Stimulated activated CD4-positive, alpha-beta T cell treated with anti-CD3 and anti-CD28 coated beads, Interleukin-1b, Interleukin-23, amount 100 ng/mL, for 1 hour (primary cell): ENCODE measurements at places on chromosomes 13 and 19.

- DNase-seq, result no peak
These were observed 55.7 kb downstream of the MRPL57 start for GRCh38 chr13:21232196-21232595.

- no peak for DNase-seq
These were observed 41.3 kb upstream of the IGFL4 start for GRCh38 chr19:46081928-46082727.

GRCh38 chr19:48750771-48751504, 1.5 kb downstream of the FUT1 start:
- no peak for DNase-seq

DNA sequence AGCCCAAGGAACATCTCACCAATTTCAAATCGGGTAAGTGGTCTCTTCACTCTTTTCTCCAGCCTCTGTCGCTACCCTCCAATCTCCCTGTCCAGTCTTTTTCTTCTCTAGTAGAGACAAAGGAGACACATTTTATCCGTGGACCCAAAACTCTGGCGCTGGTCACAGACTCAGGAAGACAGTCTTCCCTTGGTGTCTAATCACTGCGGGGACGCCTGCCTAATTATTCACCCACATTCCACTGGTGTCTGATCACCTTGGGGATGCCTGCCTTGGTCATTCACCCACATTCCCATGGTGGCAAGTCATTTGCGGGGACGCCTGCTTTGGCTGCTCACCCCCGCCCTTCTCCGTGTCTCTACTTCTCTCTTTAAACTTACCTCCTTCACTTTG, 13.8 kb upstream of the OR10H1 start:
- DNase-seq, result no peak

DNA sequence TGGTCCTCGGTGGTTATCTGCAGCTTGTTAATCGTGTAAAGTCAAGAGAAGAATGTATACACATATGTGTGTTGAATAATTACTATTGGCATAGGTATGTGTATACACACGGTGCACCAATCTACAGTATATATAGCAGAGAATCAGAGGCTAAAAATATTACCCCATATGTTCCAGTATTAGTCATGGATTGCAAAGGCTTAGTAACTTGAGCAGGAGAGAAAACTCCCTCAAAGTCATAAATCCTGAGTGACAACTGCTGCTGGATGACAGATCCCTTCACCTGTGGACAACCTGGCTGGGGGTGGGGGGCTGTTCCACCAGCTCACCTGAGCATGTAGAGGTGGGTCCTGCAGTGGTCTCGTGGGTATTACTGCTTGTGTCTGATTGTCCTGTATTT, 185.0 kb downstream of the ZNF536 start:
- DNase-seq, result no peak

DNA sequence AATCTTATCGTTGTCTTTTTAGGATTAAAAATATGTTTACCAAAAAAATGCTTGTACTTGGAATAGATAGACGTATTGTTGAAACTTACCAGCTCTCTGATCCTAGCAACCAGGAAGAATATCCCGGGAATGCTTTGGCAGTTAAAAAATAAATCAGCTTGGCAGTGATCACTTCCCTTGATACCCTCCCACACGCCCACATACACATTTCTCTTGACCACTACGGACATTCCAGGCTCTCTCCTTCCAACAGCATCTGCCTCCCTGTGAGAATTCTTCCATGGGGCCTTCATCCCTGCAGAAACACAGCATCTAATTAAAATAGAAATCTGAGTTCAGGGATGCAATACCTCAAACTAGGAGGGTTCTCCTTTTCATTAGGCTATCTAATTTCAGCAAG, 57.9 kb downstream of the THSD1 start:
- DNase-seq, result no peak

- no peak for DNase-seq
These were observed 389.2 kb downstream of the DIAPH3 start for GRCh38 chr13:59774491-59774971.
